Islet precursor cell (in vitro differentiated cells): ENCODE measurements at places on chromosomes 6 and 20.

DNA sequence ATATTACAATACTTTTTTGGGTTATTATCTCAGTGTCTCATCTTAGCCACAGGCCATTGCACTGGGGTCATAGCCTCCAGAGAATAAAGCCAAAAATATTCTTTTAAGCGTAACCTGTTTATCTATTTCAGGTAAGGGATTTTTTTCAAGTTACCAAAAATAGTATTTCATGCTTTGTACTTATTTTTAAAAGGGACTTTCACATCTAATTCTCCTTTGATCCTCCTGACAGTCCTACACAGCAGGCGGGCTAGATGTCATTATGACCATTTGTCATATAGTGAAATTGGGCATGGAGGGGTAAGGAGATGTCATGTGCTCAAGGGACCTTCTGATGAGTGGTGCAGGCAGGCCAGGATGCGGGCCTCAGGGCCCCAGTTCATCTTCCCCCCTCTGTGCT lies 68.9 kb downstream of the TBC1D7 start:
- DNase-seq: no peak

GRCh38 chr20:46261456-46262253 lies 46.6 kb downstream of the CDH22 start:
- no peak for DNase-seq

DNA sequence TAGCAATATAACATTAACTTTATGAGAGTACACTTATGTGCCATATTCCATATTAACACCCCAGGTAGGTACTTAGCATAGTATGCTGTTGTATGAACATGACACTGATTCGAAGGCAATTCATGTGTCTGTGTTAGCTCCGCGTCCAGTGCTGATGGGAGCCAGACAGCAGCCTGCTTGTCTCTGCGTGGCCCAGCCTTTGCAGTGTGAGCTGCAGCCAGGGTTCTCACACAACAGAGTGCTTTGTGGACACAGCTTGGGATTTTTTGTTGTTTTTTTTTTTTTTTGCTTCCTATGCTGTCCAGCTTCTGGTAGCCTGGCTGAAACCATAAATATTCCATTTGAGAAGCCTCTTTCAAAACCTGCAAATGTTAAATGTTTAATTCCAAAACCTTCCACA lies 350.9 kb downstream of the SMOC2 start:
- DNase-seq: no peak

DNA sequence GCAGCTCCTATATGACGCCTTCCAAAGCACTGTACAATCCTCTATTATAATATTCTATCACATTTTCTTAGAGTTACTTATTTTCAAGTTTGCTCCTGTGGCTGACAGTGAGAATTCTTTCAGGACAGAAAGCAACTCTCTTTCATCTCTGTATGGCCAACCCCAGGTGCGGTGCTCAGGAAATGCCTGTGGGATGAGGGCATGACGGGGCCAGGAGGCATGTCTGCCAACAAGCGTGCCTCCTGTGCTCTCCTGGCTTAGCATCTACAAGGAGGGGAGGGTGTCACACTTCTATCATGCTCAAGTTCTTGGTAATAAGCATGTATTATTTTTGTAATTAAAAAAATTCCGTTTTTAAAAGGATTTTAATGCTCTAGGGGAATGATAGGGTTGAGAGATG lies 11.4 kb downstream of the MRPL14 start:
- DNase-seq: peak; percentile 66

- DNase-seq: no peak
Observed at GRCh38 chr6:42488129-42488528, 36.4 kb upstream of the TRERF1 start.

DNA sequence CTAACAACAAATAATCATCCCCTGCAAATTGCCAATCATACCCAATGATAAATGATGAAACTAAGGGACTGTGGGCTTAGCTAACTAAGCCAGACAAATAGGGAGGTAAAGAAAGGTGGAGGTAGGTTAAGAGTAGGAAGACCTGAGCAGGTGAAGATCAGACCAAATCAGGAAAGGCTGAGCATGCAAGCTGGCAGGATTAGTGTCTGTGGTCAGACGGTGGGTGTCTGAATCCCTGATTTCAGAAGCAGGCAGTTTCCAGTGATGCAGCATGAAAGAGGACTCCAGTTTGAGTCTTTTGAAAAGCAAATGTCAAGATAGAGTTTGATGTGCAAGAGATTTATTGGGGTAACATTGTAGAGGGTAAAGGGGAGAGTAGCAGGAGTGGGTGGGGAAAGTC lies 181.4 kb upstream of the MYLIP start:
- no peak for DNase-seq

- no peak for DNase-seq
Observed at GRCh38 chr20:38152621-38153221, 12.3 kb downstream of the TGM2 start.

- peak; percentile 96 for DNase-seq
Observed at GRCh38 chr6:27146706-27147505, 100.6 kb upstream of the PRSS16 start.

- DNase-seq: no peak
Observed at GRCh38 chr6:44470115-44470464, 82.6 kb downstream of the CDC5L start.

- DNase-seq: no peak
Observed at GRCh38 chr6:151514000-151514730, 20.3 kb downstream of the CCDC170 start.

DNA sequence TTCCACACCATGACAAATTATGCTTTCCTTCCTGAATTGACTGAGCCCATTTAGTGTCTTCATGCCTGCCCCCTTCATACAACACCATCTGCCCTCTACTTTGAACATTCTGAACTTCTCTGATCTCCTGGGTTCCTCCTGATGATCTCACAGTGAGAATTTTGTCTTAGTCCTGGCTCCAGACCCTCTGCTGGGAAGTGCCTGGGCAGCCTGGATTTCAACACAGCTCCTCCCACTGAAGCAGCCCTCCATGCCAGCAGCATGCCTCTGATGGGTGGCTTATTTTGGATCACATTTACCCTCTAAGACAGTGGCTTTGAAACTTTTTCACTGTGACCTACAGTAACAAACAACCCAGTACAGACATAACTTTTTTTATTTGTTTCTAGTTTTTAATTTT lies 41.5 kb downstream of the DSE start:
- no peak for DNase-seq

DNA sequence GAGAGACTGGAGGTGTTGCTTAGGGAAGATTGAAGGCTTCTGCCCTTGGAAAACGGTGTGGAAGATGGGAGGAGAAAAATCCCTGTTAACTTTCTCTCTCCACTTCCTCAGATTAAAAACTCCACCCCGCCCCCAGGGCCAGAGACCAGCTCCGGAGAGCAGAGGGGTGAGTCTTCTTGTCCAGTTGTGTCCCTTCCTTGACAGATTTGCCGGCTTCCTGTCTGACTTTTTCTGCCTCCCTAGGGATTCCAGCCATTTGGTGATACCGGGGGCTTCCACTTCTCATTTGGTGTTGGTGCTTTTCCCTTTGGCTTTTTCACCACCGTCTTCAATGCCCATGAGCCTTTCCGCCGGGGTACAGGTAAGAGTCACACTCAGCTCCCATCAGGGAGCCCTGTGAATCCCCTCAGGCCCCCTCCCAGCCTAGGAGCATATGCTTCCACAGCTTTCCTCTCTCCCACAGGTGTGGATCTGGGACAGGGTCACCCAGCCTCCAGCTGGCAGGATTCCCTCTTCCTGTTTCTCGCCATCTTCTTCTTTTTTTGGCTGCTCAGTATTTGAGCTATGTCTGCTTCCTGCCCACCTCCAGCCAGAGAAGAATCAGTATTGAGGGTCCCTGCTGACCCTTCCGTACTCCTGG lies 1.7 kb downstream of the RNF5 start:
- no peak for DNase-seq

- DNase-seq: no peak
Observed at GRCh38 chr6:26172608-26172968, 85.4 kb downstream of the HFE start.

GRCh38 chr6:42400061-42400760 lies 51.5 kb downstream of the TRERF1 start:
- DNase-seq: peak; percentile 22

- no peak for DNase-seq
Observed at GRCh38 chr6:12174878-12175277, 115.3 kb upstream of the EDN1 start.

DNA sequence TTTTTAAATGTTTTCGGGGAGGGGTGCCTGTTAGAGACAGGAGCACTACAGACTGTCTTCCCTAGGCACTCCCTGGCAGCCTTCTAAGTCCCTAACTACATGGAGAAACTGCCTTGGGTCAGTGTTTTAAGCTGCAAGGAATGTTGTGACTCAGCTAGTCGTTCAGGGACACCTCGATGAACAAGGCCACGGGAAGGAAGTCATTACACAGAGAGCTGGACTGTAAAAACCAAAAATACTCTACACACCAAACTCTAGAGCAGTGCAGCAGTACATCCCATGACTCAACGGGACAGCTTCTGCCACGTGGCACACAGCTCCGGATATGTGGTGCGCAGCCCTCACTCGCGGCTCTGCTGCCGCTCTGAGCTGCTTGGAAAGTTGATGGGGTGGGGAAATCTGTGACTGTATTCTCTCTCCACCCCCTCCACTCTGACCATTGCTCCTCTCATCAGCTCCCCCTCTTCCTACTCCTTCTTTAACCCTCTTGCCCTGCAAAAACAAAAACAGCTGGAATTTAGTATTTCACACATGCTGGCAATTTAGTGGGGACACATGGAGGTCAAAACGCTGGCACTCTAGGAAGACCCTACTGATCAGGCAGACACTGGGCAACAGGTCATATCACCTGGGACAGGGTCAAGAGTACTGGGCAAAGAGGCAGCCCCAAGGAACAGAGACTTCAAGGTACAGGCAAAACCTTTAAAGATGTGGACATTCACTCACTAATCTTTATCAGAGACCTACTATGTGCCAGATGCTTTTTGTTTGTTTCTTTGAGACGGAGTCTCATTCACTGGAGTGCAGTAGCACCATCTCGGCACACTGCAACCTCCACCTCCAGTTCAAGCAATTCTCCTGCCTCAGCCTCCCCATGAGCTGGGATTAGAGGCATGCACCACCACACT lies 10.9 kb upstream of the LPIN3 start:
- DNase-seq: peak; percentile 95

DNA sequence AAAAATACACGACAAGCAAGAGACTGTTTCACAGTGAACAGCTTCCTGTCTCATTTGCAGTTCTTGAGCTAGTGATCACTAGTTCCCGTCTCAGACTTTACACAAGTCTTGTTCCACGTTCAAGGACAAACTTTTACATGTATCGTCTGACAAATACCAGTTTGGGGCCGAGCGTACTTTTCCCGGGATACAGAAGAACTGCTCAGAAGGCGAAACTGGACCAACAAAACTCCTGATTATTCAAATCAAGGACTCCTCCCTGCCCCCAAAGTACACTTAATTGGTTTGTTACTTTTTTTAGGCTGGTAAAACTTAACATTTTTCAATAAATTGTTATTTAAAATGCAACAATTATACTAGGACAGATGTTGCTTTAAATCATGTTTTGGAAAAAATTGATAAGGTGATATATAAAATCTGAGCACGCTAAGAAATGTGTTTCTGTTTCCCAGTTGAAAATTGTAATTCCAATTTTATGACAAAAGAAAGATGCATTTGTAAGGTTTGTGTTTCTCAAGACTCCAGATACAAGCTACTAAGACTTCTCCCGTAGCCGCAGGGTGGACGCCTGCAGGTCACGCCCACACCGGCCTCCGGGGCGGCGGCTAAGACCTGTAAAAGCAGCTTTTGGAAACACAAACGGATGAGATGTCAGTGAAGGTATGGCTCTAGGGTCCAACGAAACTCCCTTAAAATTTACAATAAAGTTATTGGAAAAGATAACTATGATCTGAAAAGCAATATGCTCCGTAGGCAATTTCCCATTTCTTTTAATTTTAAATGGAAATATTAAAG lies 16.8 kb upstream of the TCFL5 start:
- DNase-seq: no peak

DNA sequence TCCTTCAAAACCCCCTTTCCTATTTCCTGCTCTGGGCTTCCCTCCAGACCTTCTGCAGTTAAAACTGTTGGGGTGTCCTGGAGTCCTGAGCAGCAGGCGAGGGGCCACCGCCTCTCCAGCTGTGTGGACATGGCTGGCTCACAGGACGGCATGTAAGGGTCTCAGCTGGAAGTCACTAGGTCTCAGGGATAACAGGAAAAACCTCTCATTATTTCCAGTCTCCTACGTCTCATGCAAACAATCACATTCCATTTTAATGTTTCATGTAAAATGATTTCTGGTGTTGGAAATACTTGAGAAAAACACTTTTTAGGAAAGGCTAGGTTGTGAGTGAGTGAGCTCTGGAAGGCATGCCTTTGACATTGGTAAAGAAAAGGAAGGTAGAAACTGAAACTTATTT lies 158.7 kb downstream of the SCML4 start:
- DNase-seq: no peak

- DNase-seq: no peak
Observed at GRCh38 chr6:2857580-2858337, 16.1 kb upstream of the SERPINB1 start.

DNA sequence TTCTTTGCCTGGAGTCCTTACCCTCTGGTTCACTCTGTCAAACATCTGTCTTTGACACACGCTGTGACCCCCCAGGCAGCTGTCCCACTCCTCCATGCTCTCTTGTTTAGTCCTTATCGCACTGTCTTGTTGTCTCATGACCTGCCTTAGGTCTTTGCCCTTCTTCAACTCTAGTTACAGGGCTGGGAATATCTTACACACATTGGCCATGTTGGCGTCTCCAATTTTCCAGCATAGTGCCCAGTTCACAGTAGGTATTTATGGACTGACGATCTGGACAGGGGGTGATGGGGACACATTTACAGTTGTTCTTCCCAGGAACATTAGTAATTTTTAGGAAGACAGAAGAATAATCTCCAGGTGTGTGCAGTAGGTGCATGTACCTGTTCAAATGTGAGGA lies 129.7 kb upstream of the SLC22A16 start:
- DNase-seq: no peak

GRCh38 chr6:157821342-157822033 lies 1.6 kb upstream of the SNX9 start:
- DNase-seq: no peak

DNA sequence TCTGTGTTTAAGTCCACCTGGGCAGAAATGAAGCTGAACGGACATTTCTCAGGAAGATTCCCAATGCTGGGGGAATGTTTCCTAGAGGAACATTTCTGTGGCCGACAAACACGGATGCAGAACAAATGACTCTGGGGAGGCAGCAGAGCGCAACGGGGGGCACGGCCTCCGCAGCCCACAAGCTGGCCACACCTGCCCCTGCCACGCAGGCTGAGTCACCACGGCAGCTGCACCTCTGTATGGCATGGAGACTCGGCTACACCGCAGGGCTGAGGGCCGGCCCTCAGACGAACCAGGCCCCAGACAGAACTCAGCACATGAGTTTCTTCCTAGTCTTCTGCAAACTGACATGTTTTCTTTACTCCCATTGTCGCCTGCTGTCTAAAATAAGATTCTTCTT lies 10.0 kb upstream of the PRR18 start:
- DNase-seq: peak; percentile 52

DNA sequence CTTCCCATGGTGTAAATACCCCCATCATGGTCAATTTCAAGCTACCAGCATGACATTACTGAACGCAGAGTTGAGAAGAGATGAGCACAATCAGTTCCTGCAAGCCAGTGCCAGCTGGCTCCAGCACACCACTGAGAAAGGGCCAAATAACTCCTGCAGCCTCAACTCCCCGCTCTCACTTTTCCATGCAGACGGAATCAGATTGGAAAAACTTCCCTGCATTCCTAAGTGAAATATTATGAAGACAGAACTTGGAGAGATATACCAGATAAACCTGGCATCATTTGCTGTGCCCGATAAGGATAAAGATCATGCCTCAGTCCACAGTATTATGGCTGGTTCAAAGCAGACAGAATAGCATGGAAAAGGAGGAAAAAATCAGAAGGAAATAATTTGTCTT lies 56.7 kb downstream of the FILIP1 start:
- no peak for DNase-seq
